ENCODE measurements at places on chromosomes 2 and 18. TPM values are rescaled to one million over a fixed set of nuclear protein-coding genes. Genes with fewer than 3 reads are reported as not detected.

- DNase-seq = peak; percentile 25
Observed at GRCh38 chr18:49170925-49171505, 220.2 kb upstream of the SMAD7 start.

DNA sequence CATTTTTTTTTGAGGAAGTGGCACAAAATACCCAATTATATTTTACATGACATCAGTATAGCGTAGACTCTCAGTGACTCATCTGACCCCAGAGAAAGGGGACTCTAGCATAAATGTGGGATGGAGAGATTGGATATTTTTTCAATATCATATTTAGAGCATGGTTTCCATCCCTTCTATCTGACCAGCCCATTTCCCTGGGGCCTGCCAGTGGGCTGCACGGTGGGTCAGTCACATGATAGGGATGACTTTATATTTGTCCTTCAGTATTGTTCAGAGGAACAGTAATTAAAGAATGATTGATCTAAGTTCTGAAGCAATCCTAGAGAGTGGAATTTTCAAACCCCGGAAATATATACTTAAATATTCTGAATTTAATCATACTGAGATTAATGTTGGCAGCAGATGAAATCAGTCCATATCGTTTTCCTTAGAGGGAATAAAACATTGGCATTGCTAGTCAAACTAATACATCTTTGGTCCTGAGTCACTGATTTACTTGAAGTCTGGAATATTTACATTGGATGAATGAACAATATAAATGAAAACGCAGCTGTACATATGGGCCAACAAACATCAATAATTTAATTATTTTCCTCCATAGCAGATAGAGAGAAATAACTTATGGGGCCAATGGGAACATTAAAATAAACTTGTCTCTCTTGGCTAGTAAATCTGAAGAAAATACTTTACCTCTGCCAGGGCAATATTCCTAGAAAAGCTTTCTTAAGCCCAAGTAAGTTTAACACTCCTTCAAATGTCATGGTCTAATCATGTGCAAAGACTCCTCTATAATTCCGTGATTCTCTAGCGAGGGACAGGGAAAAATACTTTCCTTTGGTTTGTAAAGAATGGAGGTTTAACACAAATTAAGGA is 563.6 kb upstream of the PKDCC start:
- DNase-seq = peak; percentile 77

DNA sequence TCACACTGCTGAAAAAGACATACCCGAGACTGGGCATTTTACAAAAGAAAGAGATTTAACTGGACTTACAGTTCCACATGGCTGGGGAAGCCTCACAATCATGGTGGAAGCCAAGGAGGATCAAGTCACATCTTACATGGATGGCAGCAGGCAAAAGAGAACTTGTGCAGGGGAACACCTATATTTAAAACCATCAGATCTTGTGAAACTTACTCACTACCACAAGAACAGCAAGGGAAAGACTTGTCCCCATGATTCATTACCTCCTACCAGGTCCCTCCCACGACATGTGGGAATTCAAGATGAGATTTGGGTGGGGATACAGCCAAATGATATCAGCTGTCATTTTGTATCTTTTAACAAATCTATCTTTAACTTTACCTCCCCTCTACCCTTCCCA is 251.1 kb upstream of the RASGRP3 start:
- DNase-seq = no peak

DNA sequence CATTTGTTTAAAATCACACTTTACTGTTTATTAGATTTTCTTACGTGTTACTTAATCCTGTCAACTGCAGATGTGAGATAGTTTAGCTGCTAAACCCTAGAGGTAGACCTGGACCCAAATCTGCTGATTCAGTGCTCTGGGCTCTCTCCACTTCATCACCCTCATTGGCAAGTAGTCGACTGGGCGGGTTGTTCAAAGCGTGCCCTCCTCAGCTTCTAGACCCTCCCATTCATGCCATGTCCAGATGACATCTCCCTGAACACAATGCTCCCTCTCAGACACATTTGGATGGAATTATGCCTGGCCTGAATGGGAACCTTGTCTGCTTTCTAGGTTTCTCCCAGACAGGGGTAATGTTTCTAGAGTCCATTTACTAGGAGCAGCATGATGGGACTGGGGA is 43.7 kb downstream of the RPIA start:
- DNase-seq = no peak

GRCh38 chr2:121617042-121617599 is 32.1 kb downstream of the CLASP1 start:
- no peak for DNase-seq

GRCh38 chr2:2586068-2586776 is 255.1 kb upstream of the MYT1L start:
- DNase-seq = no peak

DNA sequence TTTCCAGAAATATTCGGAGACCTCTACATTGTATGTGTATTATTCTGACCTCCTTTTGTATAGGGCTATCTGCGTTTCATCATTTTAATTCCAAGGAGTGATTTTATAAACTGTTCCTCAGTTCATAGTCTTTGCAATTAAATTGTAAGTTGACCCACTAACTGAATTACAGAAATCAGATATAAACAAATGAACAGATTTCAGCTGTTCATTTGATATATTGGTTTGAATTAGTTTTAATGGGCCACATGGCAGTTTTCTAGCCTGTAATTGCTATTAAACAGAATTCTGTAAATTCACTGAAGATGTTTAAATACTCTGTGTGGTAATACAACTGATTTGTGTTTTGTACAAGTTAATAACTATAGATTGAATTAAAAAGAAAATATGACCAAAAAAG is 346.4 kb upstream of the VWC2L start:
- DNase-seq = no peak

DNA sequence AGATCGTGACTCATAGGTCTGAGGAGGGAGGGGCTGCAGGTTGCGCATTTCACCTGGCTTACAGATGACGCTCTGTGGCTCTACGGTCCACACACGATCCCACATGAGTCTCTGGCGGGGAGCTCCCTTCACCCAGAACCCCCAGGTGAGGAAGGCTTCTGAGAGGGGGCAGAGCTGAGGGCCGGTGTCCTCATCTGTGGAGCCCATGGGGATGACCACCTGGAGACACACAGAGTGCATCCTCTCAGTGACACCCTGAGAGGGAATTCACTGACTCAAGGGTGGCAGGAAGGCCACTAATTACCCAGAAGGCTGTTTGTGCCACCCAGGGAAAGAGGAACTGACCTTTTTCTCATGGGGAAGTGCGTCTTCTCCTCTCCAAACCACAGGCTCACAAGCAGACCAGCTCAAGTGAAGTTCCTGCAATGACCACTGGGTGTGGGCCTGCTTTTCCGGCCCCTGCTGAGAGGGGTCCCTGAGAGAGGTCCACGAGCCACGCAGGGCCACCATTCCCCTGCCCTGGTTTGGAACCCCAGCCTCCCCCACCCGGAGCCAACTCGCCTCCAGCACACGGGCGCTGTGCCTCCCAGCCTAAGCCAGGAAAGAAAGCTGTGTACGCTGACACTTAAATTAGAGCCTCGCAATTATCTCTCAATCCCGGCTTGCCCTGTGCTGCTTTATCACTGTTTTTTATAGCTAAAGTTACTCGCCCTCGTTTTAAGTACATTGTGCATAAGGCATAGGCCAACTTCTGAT is 114.1 kb downstream of the BCL11A start:
- DNase-seq = peak; percentile 18

GRCh38 chr2:85695121-85695520 is 963 bp downstream of the GNLY start:
- no peak for DNase-seq

- no peak for DNase-seq
Observed at GRCh38 chr2:43199492-43200488, 26.6 kb downstream of the ZFP36L2 start.

- DNase-seq = no peak
Observed at GRCh38 chr18:76672627-76673026, 149.7 kb upstream of the ZNF236 start.

GRCh38 chr2:74198023-74198460 is 373 bp upstream of the MTHFD2 start:
- DNase-seq = no peak

- DNase-seq = peak; percentile 15
Observed at GRCh38 chr2:121903037-121903689, 147.7 kb downstream of the TSN start.

DNA sequence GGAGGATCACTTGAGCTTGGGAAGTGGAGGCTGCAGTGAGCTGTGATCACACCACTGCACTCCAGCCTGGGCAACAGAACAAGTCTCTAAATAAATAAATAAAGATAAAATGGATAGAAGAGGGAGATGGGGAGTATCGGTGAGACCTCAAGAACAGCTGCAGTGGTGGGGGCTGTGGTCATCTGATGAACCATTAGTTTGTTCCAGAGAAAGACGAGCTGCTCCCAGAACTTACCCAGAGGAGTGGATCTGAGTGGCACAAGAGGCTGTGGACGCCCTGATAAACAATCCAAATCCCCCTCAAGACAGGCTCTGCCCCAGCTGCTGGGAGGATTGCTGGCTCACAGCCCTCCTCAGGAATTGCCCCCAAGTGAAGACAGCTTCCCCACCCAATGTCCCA is 26.7 kb downstream of the TMEM127 start:
- no peak for DNase-seq

DNA sequence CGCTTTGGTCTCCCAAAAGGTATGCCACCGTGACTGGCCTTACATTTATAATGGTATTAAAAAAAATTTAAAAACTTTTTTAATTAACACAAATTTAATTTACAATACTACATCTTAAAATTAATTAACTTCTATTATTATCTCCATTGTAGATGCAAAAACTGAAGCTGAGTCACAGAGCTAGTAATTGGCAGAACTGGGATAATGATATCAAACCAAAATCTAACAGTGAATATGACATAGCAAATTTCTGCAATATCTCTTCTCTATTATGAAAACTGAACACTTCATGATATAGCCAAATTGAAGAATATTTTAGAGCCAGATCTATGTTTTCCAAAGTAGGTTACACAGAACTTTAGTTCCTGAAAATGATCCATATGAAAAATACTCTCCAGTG is 66.4 kb upstream of the CHAC2 start:
- DNase-seq = no peak

- DNase-seq = no peak
Observed at GRCh38 chr18:3857544-3857943, 407.6 kb downstream of the TGIF1 start.

DNA sequence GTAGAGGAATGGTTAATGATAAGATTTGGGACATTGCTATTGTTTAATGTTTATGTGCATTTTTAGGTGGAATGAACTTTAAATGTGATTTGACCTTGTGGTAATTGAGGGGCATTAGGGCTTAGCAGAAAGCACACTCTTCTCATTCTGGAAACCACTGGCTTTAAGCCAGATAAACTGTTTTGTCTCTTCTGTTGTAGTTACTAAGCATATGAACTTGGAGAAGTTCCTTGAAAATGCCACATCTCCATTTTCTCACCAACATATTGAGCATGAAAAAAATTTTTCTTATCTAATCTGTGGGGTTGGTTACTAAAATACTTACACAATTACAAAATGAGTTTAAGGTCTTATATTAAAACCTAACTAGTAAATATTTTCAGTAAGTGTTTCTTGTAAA is 70.8 kb upstream of the FSHR start:
- peak; percentile 14 for DNase-seq

DNA sequence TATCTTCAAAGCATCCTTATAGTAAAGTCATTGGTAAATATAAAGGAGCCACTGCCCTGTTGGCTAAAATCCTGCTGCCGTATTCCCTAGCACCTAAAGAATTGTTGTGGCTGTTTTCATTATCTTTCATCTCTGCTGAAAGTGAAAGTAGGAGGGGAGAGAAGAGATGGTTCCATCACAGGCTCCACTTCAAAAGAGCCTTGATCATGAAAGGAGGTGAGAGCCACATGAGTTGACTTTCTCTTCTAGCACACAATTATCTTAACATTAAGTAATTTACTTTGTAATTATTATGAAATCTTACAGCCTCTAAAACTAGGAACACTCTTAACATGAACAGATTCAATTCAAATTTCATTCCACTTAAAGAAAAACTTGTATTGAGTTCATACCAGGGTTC is 1050.9 kb upstream of the LRRTM1 start:
- DNase-seq = no peak

- DNase-seq = no peak
Observed at GRCh38 chr2:238599549-238600505, 173.1 kb downstream of the ASB1 start.

DNA sequence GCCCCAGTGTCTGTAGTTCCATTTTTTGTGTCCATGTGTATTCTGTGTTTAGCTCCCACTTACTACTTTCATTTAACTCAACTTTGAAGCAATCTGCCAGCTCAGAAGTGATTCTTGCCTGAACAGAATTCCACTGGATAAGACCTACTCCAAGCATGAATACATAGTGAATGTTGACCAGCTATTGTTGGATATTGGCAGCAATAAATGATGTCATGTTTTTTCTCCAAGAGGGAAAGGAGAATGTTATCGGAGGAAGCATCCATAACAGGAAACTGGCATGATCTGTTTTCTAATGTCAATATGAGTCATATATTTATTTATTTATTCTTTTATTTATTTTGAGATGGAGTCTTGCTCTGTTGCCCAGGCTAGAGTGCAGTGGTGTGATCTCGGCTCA is 36.8 kb upstream of the TRAPPC8 start:
- DNase-seq = no peak

DNA sequence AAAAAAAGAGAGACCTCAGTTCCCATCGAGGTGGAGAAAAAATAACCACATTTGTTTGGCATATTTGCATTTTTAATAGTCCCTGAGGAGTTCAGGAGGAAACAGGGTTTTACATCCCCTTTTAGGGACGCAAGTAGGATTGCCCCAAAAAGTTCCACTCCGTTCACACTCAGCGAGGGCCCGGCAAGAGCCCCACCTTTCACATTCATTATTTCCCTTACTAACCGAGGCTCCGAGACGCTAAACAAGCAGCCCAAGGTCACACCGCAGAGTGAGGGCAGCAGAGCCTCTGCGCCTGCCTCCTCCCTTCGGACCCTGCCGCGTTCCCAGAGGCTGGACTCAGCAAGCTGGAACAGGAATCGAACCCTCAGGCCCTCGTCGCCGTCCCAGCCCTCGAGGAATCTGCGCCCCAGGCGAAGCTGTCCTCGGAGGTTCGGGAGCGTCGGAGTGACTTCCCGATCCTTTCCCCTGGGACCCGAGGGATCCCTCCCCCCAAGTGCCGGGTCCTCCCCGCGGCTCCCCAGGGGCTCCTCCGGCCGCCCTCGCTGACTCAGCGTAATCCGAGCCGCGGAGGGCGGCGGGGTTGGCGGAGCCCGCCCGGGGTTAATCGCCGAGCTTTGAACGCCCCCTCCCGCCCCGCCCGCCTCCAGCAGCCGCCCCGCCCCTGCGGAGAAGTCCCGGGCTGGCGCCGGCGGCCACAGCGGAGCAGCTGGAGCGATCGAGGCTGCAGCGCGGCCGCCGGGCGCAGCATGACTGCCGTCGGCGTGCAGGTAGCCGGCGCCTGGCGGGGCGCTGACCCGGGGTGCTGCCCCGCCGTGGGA is at the start of gene TMEM37:
Gene TMEM37, plus strand, starts transcription at position 700 of the 821 bp plus-strand sequence. Its CDS starts 50 bp downstream, at position 750.
- DNase-seq = peak; percentile 55

The CIB4 gene
- polyA plus RNA-seq = not detected

The SPC25 gene
- 14.1 TPM for polyA plus RNA-seq

The UGT1A4 gene
- polyA plus RNA-seq = not detected

The MBD1 gene
- polyA plus RNA-seq = 31.7 TPM

The ANKRD30BL gene
- 0.12 TPM for polyA plus RNA-seq

The C2orf68 gene
- polyA plus RNA-seq = 58.2 TPM

The SERPINB3 gene
- polyA plus RNA-seq = not detected

The CCDC74A gene
- 2.1 TPM for polyA plus RNA-seq

The CDH7 gene
- polyA plus RNA-seq = 0.44 TPM

The UGT1A5 gene
- polyA plus RNA-seq = not detected

The CFAP53 gene
- 0.49 TPM for polyA plus RNA-seq

The UGT1A8 gene
- polyA plus RNA-seq = not detected

The COL6A3 gene
- 250 TPM for polyA plus RNA-seq

The HADHA gene
- polyA plus RNA-seq = 203 TPM

The SNX17 gene
- 74.5 TPM for polyA plus RNA-seq
